ENCODE measurements at places on chromosomes 1 and 21. TPM values are rescaled to one million over a fixed set of nuclear protein-coding genes. Genes with fewer than 3 reads are reported as not detected.

OR6N1 gene
- polyA plus RNA-seq: not detected

NPR1 gene
- polyA plus RNA-seq: 81.7 TPM

CYP4X1 gene
- 4.7 TPM for polyA plus RNA-seq

C8B gene
- not detected for polyA plus RNA-seq

INSRR gene
- polyA plus RNA-seq: 0.11 TPM

HPDL gene
- polyA plus RNA-seq: 1.3 TPM

ARMH1 gene
- polyA plus RNA-seq: 4.4 TPM

PLA2G2F gene
- polyA plus RNA-seq: not detected

FALEC gene
- polyA plus RNA-seq: not detected

AMY1C gene
- not detected for polyA plus RNA-seq

CFAP45 gene
- 1.1 TPM for polyA plus RNA-seq

KRTAP21-2 gene
- not detected for polyA plus RNA-seq

IVL gene
- not detected for polyA plus RNA-seq

IL24 gene
- 0.09 TPM for polyA plus RNA-seq

TMEM125 gene
- 2.5 TPM for polyA plus RNA-seq

SIPA1L2 gene
- 12.3 TPM for polyA plus RNA-seq
